Amniotic stem cell (primary cell): ENCODE measurements at places on chromosomes 4 and X.

DNA sequence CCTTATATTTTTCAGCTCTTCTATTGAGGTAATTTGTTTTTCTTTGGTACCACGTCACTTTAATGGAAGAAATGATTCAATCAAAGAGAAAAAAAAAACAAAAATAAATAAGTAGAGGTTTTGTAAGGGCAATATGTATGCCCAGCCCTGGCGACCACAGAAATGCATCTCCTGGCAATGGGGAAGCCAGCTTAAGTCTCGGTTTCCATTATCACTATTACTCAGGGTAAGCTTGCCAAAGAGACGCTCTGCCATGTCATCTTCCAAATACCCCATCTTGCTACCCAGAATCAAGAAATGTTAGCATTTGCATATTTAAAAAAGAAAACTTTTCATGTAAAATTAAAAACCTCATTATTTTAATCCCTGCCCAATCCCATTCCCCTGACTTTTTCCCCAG is 68.8 kb downstream of the FAM47C start:
- DNase-seq = no peak

DNA sequence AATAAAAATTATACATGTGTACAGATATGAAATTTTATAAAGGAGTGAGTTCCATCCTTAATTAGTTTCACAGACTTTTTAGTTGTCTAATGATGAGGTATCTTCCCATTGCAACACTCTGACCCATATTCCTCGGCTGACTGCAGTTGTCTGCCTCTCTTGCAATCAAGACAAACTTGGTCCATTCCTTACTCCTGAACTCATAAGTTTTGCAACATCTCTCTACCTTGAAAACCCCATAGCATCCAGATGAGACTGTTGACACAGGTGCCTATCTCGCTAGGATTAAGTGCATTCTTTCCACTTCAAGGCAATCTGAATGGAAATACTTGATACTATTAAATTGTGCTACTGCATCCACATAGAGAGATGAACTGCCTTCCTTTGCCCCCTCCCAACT is 2.3 kb downstream of the XKRX start:
- DNase-seq = no peak

DNA sequence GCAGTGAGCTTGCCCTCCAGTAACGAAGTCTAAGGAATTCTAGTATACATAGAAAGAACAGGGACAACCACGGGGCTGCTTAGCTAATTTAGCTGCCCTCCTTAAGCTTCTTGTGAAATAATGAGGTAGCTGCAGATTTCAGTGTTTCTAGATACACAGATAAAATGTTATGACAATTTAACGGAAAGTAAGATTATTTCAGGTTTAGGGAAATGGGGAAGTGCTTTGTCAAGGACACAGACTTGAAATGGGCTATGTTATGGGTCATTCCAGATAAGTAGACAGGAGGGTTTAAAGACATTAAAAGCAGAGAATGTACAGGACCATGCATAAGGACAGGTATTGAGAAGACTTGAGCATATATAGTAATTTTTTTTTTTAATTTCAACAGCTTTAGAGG is 34.2 kb upstream of the ZNF518B start:
- no peak for DNase-seq

GRCh38 chr4:81052119-81053068 is 21.9 kb downstream of the BMP3 start:
- peak; percentile 65 for DNase-seq

DNA sequence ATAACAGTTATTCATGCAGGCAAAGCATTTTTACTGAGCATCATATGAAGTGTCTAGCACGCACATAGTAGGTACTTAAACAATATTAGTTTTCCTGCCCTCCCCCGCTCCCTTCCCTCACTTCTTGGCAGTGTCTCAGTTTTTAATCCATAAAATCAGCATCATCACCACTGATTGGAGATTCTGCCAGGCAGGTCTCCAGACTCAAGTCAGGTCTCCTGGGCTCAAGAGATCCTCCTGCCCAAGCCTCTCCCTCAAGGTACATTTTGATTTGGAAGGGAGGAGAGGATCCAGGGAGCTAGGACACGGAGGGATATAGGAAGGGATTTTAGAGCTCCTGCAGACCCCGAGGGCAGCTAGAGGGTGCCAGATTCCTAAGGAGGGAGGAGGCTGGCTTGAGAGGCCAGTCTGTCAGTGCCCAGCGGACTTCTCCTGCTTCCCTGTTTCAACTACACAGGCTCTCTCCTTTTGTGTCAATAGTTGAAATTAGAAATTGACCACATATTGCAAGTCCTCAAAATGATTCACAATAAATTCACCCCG is 4.4 kb upstream of the FAT1 start:
- DNase-seq = no peak

DNA sequence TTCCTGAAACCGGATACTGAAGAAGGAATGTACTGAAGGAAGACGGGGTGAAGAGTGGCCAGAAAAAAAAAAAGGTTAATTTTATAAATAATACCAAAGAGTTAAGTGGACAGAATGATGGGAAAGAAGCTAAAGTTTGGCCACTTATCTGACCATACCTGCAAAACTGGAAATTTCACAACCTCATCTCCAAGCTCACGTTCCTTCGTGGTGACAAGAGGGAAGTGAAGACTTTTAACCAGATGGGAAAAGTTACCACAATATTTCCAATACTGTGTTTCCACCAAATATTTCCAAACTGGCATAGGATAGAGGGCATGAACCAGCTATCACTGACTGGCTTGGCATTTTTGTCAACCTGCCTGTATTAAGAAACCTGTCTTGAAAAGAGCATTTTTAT is 56.4 kb downstream of the MAML3 start:
- DNase-seq = no peak

- no peak for DNase-seq
Observed at GRCh38 chr4:153513596-153513995, 47.4 kb downstream of the TMEM131L start.

DNA sequence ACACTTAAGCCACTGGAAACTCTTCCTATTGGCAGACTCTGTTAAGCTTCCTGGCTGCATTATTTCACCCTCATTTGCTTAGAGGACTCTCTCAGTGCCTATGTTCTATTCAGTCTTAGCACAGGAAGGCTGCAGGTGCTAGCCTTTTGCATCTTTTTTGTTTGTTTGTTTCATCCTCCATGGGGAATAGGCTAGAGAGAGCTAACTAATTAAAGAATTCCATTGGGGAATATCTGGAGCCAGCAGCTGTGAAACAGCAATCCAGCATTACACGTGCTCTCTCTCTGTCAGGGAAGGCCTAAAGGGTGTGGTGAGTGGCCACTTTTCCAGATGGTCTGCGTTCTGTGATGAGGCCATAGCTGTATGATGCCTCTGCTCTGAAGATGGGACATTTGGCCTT is 633.6 kb downstream of the SPRY1 start:
- DNase-seq = no peak

DNA sequence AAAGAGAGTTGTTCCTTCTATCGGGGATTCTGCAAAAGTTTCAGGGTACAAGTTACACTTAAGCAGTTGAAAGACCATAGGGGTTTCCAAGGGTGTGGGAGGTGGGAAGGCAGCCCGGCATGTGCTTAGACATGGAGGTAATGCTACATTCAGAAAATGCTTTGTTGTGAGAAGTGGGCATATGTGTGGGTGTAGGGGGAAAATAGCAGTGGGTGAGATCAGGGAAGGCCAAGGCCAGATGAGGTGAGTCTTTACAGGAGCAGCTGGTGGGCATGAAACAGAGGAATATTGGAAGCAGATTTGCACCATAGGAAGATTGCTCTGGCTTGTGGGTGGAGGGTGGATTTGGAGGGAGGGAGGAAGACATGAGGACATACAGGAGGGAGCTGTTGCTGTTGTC is 8.3 kb downstream of the CYTL1 start:
- DNase-seq = no peak
